ENCODE measurements at places on chromosomes 16 and 17.

DNA sequence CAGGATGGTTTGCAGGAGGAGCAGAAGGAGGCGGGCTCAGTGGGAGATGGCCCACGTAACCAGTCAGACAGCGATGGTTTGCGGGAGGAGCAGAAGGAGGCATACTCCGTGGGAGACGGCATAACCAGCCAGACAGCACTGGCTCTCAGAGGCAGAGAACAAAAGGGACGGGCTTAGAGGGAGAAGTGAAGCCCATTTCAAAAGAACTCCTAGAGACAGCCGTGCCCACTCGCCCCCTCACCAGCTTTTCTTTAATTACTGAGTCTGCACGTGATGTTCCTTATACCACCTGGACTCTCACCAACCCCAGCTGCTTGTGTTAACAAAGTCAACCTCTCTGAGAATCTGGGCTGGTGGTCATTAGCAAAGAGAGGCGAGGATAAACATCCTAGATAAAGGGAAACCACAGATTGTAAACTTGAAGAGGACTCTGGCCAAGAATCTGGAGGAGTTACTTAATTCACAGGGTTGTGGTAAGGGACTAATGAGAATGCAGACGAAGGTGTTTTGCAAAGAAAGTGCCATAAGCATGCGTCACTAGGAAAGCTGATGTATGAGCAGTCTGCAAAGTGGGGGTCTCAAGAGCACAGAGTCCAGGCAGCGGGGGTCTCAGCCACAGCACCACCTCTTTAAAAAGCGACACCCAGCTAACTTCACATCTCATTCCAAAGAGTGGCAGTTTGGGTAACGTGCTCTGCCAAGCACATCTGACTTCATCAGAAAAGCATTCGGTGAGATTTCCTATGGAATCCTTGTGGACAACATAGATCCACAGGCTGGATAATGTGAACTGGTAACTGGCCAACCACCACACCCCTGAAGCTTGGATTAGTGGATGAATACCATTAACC is 51.7 kb downstream of the NXN start:
- peak; percentile 72 for DNase-seq

DNA sequence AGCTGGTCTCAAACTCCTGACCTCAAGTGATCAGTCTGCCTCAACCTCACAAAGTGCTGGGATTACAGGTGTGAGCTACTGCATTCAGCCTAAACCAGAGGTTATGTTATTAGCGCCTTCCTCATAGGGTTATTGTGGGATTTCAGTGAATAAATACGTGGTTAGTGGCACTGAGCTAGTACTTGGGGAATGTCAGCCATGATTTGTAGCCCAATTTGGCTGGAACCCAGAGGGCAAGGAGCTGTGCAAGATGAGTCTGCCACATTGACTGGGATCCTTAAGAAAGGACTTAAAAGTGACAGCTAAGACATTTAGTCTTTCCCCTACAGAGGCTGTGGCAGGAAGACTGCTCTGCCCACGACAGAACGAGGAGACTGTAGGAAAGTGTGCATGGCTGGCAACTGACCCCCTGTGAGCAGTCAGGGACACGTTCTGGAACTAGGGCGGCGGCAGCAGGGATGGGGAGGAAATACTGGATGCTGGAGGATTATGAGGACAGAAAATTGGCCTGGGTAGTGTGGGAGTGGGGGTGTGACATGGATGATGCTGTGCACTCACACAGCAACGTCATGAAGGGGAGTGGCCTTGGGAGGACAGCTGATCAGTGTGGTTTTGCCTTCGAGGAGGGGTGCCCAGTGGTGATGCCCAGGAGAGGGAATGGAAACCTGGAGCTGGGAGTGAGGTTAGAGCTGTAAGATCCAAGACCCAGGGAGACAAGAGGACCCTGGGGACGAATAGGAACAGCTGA is 14.6 kb downstream of the ATP5PD start:
- DNase-seq = peak; percentile 86

DNA sequence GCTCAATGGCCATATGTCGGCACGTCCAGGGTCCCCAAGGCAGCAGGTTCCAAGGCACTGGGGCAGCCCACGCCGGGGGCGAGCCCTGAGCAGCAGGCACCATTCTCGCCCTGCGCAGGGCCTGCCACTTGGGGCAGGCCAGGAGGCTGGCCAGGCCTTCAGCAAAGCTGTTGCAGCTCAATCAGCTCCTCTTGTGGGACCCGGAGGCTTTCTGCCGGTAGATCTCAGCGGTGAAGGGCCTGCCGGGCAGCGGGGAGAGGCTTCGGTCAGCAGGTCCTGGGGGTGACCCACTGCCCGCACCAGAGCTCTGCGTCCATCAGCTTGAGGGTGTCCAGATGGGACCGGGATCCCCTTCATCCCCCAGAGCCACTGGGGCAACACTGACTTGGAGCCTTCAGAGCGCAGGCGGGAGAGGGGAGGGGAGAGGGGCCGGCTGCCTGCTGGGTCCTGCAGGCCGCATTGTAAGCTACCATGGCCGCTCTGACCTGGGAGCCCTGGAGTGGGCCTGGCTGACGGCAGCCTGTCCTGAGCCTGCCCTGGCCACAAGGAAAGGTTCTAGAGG is 9.5 kb upstream of the RASD1 start:
- peak; percentile 23 for DNase-seq

DNA sequence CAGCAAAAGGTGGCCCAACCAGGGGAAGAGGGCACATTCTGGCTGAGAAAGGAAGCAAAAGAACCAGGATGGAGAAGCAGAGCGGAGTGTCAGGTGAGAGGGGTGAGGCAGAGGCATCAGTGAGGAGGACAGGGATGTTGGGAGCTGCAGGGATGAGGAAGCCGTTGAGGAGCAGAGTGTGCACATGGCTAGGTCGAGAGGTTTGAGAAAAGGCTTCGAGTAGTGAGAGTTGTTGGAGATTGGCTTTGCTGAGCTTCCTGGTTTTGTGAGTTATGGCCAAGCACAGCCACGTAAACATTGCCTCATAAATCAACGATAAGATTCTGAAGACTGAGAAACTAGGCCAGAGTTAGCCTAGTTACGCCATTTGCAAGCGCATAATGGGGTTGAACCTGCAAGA is 26.9 kb downstream of the DNAH2 start:
- DNase-seq = no peak

GRCh38 chr16:86061721-86062120 is 162.8 kb downstream of the IRF8 start:
- no peak for DNase-seq

DNA sequence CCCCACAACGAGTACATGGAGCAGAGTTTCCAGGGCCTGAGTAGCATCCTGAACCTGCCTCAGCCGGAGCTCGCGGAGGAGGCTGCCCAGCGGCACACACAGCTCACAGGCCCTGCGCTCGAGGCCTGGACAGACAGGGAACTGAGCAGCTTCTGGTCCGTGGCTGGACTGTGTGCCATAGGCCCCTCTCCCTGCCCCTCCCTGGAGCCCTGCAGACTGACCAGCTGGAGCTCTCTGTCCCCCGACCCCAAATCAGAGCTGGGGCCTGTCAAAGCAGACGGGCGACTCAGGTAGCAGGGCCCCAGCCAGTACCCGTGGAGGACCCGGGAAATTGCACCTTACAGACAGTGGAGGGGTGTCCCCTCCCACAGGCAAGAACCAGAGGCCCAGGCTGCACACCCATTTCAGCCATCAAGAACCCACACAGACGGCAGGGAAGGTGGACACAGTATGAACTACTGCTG is 13.0 kb downstream of the MRPL27 start:
- no peak for DNase-seq

DNA sequence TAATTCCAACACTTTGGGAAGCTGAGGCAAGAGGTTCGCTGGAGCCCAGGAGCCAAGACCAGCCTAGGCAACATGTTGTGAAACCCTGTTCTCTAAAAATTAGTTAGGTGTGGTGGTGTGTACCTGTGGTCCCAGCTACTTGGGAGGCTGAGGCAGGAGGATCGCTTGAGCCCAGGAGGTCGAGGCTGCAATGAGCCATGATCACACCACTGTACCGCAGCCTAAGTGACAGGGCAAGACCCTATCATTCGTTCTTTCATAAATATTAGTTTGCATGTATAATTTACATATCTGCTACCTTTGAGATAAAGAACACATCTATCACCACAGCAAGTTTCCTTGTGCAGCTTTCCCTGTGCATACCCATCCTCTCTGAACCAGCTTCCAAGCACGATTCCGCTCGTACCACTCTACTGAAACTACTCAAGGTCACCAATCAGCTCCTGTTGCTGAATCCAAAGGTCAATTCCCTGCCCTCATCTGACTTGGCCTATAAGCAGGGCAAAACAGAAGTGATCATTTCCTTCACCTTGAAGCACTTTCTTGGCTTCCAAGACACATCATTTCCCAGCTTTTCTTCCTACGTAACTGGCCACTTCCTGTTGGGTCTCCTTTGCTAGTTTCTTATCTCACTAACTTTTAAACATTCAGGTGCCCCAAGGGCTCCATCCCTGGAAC is 49.1 kb downstream of the GRB2 start:
- no peak for DNase-seq

- DNase-seq = no peak
Measured at GRCh38 chr16:4633910-4634635, 9.4 kb downstream of the MGRN1 start.

GRCh38 chr16:11667221-11667823 is 933 bp upstream of the SNN start:
- DNase-seq = no peak

GRCh38 chr16:84766978-84767773 is 52.6 kb upstream of the CRISPLD2 start:
- DNase-seq = no peak

GRCh38 chr17:21193031-21193430 is 20.9 kb downstream of the TMEM11 start:
- DNase-seq = no peak

- no peak for DNase-seq
Measured at GRCh38 chr16:12988071-12988470, 86.7 kb downstream of the SHISA9 start.

DNA sequence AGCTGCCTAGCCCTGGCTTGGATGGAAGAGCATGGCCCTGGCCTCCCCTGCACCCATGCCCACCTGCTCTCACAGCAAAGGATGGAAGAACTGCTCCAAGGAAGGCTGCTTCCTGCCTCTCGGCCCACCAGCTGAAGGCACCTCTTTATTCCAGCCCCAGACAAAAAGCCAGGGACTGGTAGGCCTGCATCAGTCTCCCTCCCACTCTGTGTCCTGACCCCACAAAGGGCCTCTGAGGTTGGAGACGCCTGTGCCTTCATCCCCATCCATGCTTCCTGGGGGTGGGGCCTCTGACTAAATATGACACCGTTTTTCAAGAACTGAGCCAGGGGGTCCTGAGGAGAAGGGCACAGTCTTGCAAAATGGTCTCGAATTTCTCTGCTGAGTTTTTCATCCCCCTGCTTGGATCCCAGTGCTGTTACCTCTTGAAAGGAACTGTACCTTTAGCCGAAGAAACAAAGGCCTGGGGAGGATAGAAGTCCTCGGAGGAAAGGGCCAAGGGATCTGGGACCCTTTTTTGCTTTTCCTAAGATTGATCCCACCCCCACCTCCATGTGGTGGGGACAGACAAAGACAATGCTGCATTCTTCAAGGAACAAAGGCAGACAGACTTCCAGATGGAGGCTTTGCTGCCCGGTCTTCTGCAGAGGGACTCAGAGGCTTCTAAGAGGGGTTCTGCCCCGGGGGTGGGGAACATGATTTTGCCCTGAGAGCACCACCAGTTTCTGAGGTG is 5.2 kb downstream of the C17orf50 start:
- no peak for DNase-seq

- no peak for DNase-seq
Measured at GRCh38 chr17:29159306-29159860, 20.8 kb downstream of the MYO18A start.

DNA sequence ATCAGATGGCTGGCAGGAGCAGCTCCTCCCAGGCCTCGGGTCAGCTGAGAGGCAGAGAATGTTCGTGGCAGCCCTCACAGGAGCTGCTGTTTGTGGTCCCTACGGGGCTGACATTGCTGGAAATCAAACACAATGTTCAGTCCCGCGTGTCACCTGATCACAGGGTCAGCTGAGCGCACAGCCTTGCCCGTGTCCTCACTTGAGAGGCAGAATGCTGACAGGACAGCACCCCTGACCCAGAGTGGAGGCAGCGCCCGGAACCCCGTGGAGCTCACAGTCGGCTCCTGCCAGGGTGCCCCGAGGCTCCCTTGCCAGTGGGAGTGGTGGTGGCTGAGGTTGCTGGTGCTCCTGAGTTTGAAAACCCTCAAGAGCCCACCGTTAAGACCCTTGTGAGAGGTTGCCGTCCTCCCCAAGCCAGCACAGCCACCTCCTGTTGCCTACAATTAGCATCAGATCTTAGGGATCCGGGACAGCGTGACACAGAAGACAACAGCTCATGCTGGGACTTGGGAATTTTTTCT is 3.6 kb upstream of the CHMP6 start:
- DNase-seq = peak; percentile 36

DNA sequence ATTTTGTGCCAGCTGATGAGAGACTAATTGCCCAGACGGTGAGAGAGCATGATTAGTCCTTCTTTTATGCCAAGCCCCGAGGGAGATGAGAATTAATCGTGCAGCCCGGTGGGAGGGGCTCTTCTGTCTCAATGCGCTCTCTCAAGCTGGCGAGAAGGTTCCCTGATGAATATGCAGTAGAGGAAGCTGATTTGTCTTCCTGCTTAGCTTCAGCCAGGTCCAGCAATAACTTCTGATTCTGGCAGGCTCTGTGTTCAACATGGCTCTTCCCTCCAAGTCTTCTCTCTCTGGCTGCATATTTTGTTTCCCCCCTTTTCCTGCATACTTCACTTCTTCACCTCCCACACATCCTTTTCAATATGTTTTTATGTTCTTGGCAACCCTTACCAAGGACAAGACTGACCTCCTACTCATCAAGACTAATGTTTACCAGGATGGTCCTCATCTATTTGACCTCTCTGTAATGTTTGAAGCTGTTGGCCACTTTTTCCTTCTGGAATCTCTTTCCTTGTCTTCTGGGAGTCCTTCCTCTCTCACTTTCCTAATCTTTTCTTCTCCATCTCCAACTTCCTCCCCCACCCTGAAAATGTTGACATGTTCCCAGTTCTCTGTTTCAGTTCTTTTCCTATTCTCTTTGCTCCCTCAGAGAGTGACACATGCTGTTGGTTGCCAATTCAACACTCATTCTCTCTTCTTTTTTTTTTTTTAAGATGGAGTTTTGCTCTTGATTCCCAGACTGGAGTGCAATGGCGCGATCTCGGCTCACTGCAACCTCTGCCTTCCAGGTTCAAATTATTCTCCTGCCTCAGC is 33.1 kb downstream of the ARL4D start:
- peak; percentile 42 for DNase-seq

DNA sequence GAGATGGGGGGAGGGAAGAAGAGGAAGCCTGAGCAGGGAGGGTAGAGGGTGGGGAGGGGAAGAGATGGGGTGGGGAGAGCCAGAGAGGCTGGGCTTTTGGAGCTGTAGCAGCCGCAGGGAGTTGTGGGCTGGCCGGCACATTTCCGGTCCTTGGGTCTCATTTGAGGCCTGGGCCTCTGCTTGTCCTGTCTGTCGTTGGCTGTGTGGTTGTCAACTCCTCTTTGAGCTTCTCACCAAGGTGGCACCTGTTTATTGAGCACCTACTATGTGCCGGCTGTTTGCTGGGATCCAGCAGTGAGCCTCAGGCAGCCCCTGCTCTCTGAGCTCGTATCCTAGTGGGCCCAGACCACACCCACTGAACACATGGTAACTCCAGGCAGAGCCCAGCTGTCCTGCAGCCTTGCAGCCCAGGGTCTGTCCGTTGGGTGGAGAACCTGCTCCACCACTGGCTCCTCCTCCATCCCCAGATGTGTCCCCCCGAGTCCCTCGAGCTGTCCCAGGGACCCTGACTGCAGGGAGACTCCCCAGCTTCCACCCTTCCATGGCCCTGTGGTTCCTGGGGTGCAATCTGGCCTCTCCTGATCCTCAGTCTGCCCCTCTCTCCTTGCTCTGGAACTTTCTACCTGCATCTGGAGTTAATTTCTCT is 164.9 kb downstream of the IRF8 start:
- no peak for DNase-seq
